ENCODE measurements at places on chromosomes 2 and 18. TPM values are rescaled to one million over a fixed set of nuclear protein-coding genes. Genes with fewer than 3 reads are reported as not detected.

DNA sequence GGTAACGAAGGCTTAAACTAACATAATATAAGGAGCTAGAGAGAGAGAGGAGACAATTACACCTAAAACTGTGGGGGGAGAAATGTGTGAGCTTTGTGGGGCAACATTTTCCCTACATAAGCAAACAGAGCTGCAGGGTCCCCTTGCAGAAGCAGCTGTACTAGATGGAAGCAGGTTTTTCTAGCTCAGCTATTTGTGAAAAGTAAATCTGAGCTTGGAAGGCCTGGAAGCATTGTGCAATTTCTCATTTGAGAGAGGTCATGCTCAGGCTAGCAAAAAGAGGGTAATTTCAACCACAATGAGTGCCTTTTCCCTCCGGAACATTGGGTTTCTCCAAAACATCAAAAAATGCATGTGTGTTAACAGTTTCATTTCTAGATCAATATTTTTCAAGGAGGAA is 130.0 kb downstream of the ARL4C start:
- DNase-seq: no peak

DNA sequence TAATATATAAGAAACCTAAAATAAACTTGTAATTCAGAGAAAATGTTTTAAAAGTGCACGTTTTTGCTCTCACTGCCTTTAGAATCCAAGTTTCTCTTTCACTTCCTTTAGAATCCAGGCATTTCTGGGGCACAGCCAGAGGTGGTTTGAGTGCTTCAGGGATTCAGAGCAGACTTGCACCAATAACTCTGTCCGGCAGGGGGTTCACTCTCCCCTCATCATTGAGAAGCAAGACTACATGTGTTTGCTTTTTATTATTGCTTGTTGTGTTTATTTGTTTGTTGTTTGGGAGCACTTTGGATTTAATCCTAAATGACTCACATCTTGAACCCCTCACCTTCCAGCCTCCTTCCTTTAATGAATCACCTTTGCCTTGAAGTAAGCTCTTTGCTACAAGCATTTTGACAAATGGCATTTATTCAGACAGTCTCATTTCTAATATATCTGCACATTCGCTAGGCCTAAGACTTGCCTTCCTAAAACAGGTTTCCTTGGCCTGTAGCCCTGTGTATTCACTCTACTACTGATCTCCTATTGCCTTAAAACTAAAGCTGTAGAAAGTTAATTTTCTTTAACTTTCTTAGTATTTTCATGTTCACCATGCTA is 233.5 kb upstream of the ATP5MC3 start:
- peak; percentile 35 for DNase-seq

GRCh38 chr18:24930478-24930877 is 421.5 kb downstream of the ZNF521 start:
- no peak for DNase-seq

DNA sequence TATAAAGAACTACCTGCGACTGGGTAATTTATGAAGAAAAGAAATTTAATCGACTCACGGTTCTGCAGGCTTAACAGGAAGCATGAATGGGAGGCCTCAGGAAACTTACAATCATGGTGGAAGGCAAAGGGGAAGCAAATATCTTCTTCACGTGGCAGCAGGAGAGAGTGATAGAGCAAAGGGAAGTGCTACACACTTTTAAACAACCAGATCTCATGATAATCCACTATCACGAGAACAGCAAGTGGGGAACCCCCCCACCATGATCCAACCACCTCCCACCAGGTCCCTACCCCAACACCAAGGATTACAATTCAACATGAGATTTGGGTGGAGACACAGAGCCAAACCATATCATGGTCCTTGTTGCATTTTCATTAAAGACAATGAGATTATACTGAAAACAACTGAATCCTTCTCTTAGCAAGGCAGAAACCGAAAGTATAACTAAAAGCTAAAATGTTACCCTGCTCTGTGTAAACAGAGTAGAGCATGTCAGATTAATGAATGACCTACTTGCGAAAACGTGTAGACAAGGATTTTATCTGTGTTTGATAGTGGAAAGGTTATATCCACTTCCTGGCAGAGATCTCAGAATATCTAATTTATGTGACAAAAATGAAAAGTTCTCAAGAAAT is 60.1 kb upstream of the RBBP8 start:
- DNase-seq: no peak

The AKAIN1 gene
- not detected for total RNA-seq

The TMEM131 gene
- 32.5 TPM for total RNA-seq

Measured in activated CD4-positive, alpha-beta T cell treated with anti-CD3 and anti-CD28 coated beads for 36 hours (primary cell).